Dermis microvascular lymphatic vessel endothelial cell (primary cell): ENCODE measurements at places on chromosomes 2 and 18.

DNA sequence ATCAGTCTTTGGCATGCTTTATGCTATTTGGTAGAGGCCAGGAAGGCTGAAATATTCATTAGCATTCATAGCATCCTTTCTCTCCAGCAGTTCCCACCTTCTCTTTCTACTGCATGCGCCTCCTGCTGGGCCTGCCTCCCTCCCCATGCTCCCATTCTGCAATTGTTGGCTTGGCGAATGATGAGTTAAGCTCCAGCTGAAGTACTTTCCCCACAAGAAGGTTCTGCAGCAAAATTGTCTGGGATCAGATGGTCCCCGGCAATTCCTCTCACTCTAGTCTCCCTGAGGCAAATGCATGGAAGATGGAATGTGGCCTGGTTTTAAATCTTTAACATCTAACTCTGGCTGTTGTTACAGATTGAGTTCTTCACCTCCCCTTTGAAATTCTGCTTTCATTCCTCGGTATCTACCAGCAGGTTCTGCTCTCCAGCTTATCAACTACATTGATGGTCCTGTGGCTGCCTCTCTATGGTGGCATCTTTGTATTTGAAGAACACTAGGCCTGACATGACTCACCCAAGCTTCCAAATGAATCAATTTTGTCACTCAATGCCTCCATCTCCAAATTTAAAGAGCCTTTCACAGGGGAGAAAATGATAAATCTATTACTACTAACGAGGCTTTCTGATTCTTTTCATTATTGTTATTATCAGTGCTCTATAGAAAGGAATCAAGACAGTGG lies 55.9 kb downstream of the KCTD18 start:
- no peak for DNase-seq

DNA sequence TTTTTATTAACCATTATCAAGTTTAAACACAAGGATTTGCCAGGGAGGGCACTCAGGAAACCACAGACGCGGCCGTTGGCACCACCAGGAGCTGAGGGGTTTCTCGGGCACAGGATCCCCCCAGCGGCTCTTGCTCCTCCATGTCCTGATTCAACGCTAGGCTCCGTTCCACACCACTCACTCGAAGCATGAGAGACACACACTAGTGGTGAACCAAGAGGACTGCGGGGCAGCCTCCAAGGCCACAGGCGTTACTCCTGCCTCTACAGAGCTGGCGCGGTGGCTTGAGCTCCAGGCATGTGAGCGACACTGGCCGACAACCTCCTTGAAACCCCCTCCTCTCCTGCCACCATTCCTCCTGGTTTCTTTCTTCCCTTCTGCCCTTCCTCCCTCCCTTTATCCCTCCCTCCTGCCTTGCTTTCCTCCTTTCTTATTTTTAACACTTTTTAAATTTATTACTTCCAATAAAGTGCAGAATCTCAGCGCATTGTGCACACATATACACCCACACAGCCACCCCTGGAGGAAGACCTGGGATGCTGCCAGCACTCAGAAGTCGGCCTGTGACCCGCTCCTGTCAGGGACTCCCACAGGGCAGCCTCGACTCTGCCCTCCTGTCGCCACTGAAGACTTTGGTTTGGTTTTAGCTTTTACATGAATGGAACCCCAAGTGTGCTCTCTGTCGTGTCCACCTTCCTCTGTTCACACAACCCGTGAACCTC lies 21.7 kb downstream of the COX7A2L start:
- DNase-seq: no peak

DNA sequence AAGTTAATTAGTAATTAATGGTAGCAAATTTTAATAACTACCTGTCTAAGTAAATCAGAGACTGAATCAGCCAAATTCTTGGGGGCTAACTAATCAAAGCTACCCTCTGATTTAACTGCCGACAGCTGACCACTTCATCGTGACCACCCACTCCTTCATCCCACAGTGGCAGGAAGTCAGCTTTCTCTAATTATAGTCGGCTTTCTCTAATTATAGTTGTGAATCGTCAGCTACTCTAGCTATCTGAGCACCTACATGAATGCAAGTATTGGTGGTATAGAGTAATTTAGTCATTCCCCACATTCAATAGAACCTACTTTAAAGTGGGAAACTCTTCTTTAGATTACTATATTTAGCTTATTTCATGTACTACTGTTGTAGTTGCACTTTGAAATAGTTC lies 185.5 kb downstream of the PTGR3 start:
- no peak for DNase-seq

- no peak for DNase-seq
These were observed 148.2 kb upstream of the GLI2 start for GRCh38 chr2:120587279-120587996.

DNA sequence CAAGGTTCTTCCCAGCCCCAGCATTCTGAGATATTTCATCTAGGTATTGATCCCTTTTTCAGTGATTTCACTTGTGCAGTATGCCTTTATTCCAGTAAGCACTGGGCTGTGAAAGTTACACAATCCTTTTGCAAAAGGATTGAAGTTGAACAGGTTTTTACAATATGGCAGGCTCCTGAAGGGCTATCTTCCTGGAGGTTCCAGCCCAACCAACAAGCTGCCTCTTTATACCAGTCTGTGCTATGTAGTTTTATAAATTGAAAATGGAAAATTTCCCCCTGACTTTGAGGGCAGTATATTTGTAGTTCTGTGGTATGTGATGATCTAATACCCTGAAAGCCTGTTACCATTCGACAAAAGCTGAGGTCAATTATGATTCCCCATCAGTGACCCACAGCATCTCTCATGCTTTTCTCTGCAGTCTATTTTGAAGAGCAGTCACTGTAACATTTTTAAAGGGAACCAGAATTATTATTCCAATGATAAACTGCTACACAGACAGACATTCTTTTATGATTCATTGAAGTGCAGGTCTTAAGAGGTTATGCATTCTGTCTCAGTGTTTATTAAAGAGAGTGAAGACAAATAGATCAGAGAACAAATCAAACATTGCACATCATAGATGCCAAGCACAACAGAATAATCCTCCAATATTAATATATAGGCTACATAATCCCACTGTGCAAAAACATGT lies 35.2 kb upstream of the STPG4 start:
- no peak for DNase-seq
